ENCODE measurements at places on chromosomes 3 and 15.

- no peak for DNase-seq
These were observed 32.7 kb downstream of the MME start for GRCh38 chr3:155112661-155113389.

GRCh38 chr15:79027532-79028410 is 62.8 kb downstream of the RASGRF1 start:
- DNase-seq: no peak

- DNase-seq: no peak
These were observed 25.0 kb downstream of the ADAM10 start for GRCh38 chr15:58724466-58724865.

DNA sequence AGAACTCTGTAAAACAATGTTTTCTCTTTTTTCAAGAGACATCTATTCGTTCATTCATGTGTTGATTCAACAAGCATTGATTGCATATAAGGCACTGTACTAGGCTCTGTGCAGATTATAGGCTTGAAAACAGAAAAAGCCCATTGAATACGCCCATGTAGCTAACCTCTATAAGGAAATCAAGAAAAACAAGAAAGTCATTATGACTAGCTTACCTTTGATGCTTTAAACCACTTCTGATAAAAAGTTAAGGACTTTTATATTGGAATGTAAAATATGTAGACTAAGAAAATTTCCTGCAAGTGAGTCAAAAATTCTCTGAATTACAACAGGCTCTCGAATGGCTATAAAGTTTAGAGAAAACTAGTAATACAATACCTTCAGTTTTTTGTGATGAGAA is 92.5 kb downstream of the BDH1 start:
- DNase-seq: no peak

- DNase-seq: no peak
These were observed 307.7 kb downstream of the RPLP1 start for GRCh38 chr15:69760258-69760845.

- DNase-seq: no peak
These were observed 210.6 kb downstream of the PTPRG start for GRCh38 chr3:61771976-61772375.

GRCh38 chr15:40506964-40507571 is 36.3 kb downstream of the CHST14 start:
- peak; percentile 49 for DNase-seq

GRCh38 chr3:130758624-130759369 is 12.2 kb upstream of the PIK3R4 start:
- no peak for DNase-seq

DNA sequence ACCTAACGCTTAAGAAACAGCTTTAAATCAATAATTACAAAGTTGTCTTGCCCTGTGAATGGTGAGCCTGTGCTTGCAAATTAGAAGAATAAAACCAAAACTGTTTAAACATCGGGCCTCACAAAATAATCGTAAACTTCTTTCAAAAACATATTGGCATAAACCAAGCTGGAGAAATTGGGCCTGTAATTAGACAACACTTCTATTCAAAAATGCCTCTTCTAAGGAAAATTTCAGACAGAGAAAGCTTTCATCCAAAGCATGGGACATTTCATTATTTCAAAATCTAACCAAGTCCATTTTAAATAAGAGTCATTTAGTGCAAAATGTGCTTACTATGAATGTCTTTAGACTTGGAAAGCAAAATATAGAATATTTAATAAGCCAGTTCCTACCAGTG is 35.5 kb upstream of the GNB4 start:
- no peak for DNase-seq

DNA sequence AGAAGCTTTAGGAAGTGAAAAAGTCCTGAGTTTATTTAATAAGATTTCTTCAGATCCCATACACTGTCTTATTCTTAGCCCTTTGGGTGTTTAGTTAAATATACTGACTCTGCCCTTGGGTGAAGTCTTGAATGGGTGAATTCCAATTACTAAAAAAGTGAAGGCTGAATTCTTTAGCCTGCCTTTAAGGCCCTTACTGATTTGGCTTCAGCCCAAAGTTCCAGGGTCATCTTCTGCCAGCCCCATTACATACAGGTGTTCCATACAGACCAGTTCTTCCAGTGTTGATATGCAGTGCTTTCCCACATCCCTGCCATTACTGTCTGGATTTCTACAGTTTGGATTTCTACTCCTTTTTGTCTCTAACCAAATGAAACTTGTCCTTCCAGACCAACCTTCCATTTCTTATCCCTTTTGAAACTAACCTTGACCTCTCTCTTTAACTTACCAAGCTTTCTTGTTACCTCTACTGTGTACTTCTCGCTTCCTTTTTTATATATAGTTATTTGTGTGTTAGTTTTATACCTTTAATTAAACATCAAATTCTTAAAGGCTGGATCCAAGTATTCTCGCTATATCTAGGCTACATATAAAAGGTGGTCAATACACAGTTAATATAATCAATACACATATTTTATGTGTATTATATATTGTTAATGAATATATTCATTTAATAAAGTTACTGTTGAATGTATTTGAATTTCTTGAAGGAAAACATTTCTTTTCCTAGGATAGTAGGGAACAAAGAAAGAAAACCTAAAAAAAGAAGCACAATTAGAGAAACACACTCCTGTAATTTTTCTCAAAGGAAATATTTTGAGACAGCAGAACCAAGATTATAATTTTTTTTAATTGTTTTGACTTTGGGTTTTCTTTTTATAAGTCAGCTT is 15.0 kb downstream of the MBNL1 start:
- no peak for DNase-seq

- no peak for DNase-seq
These were observed 8.1 kb upstream of the TIGIT start for GRCh38 chr3:114285648-114286230.

DNA sequence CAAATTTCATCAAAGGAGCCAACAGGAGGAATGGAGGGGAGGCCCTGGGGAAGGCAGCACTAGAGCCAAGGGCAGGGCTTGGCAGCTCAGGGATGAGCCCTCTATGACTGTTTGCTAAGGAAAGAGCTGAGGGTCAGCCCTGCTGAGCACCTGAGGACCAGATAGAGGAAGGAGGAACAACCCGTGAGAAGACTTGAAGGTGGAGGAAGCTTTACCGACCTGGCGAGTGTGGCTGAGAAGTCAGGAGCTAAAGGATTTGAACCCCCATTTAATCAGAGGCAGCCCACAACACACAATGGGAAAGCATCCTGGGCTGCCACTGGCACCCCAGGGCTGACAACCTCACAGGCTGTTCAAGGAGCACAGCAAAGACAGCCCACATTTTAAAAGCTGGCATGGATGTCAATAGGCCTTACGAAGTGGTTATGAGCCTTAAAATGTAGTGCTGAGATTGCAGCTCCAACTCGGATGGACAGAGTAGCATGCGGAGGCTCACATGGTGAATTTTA is 20.7 kb upstream of the LRRC2 start:
- no peak for DNase-seq

DNA sequence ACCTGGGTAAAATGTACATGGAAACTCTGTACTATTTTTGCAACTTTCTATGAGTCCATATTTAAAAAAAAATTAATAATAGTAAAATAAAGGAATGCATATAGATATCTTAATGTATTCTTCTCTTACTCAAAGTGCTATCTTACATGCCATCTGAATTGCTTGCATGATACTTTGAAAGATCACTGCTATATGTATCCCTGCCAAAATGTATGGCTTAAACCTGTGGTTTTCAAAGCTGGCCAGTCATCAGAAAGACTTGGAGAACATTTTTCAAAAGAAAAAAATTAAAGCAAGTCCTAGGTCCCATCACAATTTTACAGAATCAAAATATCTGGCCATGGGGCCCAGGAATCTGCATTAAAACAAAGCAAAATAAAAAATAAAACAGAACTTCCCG is 262.1 kb downstream of the LPP start:
- DNase-seq: no peak

GRCh38 chr15:79025201-79025600 is 65.4 kb downstream of the RASGRF1 start:
- no peak for DNase-seq

DNA sequence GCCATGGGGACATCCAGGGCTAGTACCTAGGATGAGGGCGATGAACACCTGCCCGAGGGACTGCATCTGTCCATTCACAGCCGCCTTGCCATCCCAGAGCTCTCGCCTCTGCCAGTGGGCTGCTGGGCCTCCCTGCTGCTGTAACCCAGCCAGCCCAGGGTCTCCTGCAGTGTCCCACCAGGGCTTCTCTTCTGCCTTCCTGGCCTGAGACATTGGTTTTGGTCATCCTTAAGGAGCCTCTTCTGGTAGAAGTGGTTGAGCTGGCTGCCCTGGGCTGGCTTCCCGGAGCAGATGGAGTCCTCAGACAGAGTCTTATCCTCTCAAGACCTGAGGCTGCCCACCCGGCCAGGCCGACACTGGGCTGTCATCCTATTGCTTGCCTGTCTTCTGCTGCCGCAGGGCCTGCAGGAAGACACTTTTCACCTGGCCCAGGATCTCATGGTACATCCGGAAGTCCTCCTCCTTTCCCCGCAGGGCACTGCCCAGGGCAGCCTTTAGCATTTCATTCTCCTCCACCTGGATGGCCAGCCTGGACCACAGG is 6.1 kb upstream of the HHATL start:
- no peak for DNase-seq

DNA sequence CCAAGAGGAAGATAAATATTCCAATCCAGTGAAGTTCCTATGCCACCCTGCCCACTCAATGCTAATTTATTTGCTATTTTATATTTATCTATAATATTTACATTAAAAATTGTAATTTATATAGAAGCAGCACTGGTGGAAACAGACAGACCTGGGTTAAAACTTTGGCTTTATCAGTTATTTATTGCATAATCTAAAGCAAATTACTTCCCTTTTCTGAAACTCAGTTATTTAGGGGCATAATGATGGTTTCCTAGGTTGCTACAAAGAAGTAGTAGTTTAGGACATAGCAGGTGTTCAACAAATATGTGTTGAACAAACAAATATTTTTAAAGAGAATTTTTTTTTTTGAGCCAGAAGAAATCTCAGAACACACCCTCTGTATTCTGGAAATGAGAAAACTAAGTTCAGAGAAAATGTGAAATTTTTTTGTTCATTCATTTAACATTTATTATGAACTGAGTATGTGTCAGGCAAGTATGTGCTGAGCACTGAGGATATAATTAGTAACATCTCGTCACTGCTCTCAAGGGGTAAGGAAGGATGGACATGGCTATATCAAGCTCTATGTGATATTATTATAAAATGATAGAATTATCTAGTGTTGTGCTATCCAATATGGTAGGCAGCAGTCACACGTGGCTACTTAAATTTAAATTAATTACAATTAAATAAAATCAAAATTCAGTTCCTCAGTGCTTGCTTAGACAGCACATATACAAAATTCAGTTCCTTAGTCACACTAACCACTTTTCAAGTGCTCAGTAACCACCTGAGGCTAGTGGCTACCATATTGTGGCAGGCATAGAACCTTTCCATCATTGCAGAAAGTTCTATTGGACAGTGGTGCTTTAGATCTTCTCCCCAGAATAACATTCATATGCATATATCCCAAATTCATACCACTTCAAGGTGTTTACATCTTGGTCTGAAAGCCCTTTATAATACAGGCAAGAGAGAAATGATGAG is 7.0 kb upstream of the UBE2Q2 start:
- DNase-seq: no peak

GRCh38 chr3:147368561-147369221 is 37.7 kb downstream of the ZIC4 start:
- DNase-seq: no peak

GRCh38 chr15:82045179-82045891 is 483 bp downstream of the MEX3B start:
- peak; percentile 10 for DNase-seq

Data from stimulated activated CD4-positive, alpha-beta T cell treated with anti-CD3 and anti-CD28 coated beads, TNF-alpha, amount 100 ng/mL, for 4 hours (primary cell).